ENCODE measurements at places on chromosomes 5 and 9.

DNA sequence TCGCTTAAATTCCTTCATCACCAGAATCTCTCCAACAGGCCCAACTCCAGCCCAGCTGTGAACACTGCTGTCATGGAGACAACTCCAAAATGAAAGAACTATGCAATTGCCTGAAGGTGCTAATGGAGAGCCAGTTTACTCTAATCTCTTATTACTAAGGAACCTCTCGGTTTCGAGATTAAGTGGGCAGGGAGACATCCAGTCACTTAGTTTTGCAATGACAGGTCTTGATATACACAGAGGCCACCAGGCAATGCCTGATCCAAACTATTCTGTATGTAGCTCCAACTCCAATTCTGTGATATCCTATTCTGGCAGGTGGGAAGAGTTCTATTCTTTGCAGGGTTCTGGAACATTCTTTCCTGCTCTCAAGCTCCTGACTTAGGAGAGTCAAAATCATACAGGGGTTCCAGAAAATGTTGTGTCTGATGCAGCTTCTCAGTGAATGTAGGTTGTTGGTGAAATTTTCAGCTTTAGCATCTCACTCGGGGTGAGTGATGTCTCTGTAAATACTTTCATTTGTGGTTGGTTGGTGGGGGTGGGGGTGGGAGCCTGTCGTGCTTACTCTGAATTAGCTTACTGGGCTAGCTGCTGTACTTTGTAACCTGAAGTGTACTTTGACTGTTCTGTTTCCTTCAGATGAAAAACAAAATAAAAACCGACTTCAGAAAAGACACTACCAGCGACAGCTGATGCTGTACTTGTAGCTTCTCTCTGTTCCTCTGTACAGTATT is 170.9 kb downstream of the PALM2AKAP2 start:
- DNase-seq, result no peak

DNA sequence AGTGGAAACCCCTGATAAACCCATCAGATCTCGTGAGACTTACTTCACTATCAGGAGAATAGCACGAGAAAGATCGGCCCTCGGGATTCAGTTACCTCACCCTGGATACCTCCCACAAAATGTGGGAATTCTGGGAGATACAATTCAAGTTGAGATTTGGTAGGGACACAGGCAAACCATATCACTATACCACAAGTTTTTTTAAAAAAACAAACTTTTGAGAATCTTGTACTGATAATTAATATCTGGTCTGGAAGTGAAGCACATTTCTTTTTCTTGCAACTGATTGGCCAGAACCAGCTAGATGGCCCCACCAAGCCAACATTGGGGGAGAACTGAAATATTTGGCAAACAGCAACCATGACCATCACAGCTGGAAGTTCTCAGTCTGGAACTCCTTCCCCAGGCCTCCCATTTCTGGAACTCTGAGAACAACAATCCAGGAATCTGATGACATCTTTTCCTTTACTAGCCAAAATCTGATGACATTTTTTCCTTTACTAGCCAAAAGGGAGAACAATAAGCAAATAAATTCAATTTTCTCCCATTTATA is 51.8 kb upstream of the CDKN2B start:
- DNase-seq, result no peak

DNA sequence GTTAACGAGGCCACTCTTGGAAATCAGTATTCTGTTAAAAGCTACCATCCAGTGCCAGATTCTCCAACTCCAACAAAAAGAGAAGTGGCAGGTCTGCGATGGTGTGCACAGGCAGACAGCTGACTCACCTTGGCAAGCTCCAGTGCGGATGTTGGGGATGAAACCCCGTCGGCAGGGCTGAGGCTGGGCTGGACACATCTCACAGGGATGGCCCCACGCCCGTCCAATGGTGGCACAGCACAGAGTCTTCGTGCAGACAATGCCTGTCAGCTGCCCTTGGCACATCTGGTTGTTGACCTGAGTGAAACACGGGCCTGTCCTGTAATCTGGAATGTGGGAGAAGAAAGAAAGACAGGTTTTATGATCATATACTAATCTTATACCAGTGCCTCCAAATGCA is 73.4 kb downstream of the FBN2 start:
- no peak for DNase-seq

DNA sequence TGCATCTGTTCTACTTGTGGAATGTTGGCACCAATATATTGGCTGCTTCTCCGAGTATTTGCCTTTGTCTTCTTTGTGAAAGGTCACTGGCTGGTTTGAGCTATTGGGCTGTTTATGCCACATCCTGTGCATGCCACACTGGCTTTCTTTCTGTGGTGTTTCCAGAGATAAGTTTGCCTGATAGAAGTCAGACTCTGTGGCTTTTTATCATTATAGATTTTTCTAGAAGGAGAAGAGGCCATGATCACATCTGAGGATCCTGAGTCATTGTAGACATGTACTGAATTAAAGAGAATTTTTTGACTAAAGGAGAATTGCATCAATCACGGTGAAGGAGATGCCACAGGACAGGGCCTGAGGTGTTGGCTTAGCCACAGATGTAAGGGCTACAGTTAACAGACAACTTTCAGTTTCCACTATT is 26.5 kb upstream of the CDKN2B start:
- no peak for DNase-seq
